Mesenchymal stem cell (in vitro differentiated cells and primary cell): ENCODE measurements at places on chromosomes 6 and 20.

- no peak for DNase-seq
Measured at GRCh38 chr6:35073766-35074471, 67.2 kb downstream of the TCP11 start.

DNA sequence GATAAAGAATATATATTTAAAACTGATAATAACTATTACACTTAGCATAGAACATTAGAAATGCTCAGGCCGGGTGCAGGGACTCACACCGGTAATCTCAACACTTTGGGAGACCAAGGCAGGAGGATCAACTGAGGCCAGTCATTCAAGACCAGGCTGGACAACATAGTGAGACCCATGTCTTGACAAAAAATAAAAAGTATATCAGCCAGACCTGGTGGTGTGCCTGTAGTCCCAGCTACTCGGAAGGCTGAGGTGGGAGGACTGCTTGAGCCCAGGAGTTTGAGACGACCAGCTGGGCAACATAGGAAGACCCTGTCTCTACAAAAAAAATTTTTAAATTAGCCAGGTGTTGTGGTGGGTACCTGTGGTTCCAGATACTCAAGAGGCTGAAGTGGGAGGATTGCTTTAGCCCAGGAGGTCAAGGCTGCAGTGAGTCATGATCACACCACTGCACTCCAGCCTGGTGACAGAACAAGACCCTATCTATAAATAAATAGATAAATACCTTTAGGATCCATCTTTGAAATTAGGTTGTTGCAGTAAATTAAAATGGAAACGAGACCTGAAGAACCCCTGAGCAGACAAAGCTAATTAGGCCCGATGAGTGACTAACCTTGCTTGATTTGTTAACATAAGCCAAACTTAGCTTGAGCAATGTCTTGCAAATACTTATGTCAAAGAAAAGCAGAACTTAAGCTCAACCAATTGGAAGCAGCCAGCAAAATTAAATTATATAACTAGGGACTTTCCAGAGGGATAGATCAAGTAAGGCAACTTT lies 75.8 kb upstream of the E2F3 start:
- DNase-seq, result peak; percentile 20

DNA sequence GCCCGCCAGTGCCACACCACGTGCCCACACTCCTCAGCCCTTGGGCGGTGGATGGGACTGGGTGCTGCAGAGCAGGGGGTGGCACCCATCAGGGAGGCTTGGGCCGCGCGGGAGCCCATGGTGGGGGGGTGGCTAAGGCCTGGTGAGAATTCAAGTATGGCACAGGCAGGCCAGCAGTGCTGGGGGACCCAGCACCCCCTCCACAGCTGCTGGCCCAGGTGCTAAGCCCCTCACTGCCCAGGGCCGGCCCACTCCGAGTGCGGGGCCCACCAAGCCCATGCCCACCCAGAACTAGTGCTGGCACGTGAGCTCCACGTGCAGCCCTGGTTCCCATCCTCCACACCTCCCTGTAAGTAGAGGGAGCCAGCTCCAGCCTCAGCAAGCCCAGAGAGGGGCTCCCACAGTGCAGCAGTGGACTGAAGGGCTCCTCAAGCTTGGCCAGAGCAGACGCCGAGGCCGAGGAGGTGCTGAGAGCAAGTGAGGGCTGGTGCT lies 1091.1 kb upstream of the GJE1 start:
- no peak for DNase-seq

- no peak for DNase-seq
Measured at GRCh38 chr6:75946146-75946831, 126.2 kb downstream of the IMPG1 start.

GRCh38 chr6:146909376-146909775 lies 294.8 kb upstream of the STXBP5 start:
- DNase-seq, result no peak

DNA sequence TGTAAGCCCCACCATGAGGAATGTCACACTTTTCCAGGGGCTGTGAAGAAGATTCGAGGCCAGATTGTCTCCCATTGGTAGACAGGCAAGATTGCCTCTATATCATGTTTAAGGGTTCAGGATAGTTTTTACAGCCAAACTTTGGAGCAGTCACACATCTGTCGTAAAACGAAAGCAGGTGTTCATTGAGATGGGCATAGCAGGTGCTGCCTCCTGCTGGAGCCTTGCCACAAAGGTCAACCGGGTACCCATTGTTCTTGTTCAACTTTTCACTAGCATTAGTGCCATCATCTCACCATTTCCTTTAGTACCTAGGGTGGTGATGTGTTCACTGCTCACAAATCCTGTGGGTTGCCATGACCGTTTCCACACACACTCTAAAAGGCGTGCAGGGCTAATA lies 198.3 kb downstream of the HTR1B start:
- DNase-seq, result no peak

- no peak for DNase-seq
Measured at GRCh38 chr20:30167540-30167939, 1089.9 kb upstream of the DEFB115 start.

GRCh38 chr20:6707321-6707831 lies 60.1 kb upstream of the BMP2 start:
- peak; percentile 46 for DNase-seq

GRCh38 chr6:37373822-37374471 lies 20.2 kb downstream of the RNF8 start:
- no peak for DNase-seq

- DNase-seq, result peak; percentile 24
Measured at GRCh38 chr6:163943607-163944385, 529.3 kb downstream of the QKI start.

DNA sequence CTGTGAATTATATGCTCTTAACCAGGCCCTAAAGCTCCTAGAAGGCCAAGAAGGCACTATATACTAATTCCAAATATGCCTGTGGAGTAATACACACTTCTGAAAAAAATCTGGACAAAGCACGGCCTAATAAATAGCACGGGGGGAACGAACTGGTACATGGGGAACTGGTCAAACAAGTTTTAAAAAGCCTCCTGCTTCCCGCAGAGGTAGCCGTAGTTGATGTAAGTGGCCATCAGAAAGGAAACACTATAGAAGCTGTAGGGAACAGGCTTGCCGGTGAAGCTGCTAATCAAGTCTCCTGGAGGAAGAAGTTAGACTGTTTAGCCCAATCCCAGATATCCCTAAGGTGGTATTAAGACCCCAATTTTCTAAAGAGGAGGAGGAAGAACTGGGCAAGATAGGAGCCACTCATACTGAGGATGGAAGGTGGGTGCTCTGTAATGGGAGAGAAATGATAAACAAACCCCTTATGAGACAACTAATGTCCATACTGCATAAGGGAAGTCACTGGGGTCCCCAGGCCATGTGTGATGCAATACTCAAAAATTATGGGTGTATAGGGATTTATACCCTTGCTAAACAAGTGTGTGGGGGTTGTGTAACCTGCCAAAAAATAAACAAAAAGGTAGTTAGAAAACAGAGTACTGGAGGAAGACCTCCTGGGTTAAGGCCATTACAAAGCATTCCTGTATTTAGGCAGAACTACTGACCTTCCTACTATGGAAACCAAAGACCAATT lies 27.1 kb upstream of the ZNF318 start:
- no peak for DNase-seq

- no peak for DNase-seq
Measured at GRCh38 chr6:78511009-78511408, 356.3 kb upstream of the IRAK1BP1 start.

GRCh38 chr6:11318835-11319813 lies 86.7 kb upstream of the NEDD9 start:
- peak; percentile 24 for DNase-seq

DNA sequence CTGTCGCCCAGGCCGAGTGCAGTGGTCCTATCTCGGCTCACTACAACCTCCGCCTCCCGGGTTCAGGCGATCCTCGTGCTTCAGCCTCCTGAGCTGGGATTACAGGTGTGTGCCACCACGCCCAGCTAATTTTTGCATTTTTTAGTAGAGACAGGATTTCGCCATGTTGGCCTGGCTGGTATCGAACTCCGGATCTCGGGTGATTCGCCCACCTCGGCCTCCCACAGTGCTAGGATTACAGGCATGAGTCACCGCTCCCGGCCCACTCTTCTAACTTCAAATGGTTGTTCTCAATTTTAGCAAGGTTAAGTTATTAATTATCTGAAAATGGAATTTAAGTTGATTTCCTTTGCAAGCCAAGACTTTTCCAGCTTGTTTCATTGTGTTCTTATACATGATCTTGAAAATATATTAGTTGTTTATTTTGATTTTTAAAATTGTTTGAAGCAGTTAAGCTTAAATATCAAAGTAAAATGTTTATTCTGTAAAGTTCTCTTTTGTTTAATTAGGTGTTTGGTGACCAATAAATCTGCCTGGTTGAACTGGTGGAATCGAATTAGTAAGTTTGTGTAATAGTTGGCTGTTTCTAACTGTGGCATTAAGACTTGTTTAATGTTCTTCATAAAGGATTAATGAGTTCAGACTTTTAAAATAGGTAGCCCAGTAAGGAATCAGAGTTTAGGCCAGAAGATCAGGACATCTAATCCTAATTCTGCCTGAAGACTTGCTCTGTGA lies 2.3 kb downstream of the PM20D2 start:
- DNase-seq, result no peak

- DNase-seq, result peak; percentile 39
Measured at GRCh38 chr20:8132484-8133309, 631 bp downstream of the PLCB1 start.

- no peak for DNase-seq
Measured at GRCh38 chr6:118844915-118845314, 49.0 kb upstream of the ASF1A start.

- no peak for DNase-seq
Measured at GRCh38 chr6:70130865-70131264, 172.0 kb downstream of the COL9A1 start.

GRCh38 chr6:53300656-53301551 lies 47.8 kb downstream of the ELOVL5 start:
- no peak for DNase-seq
